ENCODE measurements at places on chromosomes 3 and 15.

GRCh38 chr3:173912126-173912525 lies 514.6 kb downstream of the NLGN1 start:
- DNase-seq: no peak

GRCh38 chr3:57160076-57160764 lies 4.9 kb downstream of the IL17RD start:
- no peak for DNase-seq

DNA sequence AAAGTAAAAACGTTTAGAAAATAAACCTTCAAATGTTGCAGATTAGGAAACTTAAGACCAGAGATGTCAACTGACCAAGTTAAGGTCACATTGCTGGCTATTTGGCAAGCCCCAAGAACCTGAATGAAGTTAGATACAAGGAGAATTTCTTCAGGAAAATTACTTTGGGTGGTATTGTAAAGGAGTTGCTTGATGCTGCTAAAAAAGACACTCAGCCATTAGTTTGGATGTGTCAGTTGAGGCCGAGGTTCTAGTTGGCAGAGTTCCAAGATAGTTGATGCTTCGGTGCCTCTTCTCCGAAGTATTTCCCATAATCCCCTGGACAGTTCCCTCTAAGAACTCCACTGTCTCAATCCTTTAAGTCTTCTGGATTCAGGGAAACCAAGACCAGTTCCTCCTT lies 24.3 kb downstream of the SIAH2 start:
- no peak for DNase-seq

DNA sequence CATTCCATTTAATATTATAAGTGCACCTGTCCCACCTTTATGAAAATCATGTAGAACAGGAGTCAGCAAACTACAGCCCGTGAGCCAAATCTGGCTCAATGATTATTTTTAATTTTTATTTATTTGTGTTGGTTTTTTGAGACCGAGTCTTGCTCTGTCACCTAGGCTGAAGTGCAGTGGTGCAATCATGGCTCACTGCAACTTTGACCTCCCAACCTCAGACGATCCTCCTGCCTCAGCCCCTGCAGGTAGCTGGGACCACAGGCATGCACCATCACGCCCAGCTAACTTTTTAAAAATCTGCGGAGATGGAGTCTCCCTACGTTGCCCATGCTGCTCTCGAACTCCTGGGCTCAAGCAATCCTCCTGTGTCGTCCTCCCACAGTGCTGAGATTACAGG lies 42.0 kb downstream of the MYO1E start:
- no peak for DNase-seq

DNA sequence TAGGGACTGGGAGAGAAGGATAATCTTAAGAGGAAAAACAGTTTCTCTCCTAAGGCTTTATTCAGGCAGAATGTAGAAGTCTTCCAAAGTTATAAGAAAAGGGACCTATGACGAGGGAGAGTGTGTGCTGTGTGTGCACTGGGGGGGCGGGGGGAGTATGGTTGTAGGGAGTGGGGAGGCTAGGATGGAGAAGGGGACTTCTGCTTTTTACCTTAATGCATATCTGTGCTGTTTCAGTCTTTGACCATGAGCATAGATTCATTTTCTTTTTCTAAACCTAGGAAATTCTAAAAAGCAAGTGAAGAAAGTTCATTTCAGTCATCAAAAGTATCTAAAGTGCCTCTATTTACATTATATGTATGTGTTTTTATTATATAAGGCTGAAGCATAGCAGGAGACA lies 52.6 kb upstream of the RASA2 start:
- DNase-seq: no peak

- peak; percentile 19 for DNase-seq
These were observed 48.3 kb downstream of the MB21D2 start for GRCh38 chr3:192869131-192870031.

GRCh38 chr3:101262393-101263240 lies 57.8 kb downstream of the IMPG2 start:
- DNase-seq: no peak
